ENCODE measurements at places on chromosomes 5 and 9.

DNA sequence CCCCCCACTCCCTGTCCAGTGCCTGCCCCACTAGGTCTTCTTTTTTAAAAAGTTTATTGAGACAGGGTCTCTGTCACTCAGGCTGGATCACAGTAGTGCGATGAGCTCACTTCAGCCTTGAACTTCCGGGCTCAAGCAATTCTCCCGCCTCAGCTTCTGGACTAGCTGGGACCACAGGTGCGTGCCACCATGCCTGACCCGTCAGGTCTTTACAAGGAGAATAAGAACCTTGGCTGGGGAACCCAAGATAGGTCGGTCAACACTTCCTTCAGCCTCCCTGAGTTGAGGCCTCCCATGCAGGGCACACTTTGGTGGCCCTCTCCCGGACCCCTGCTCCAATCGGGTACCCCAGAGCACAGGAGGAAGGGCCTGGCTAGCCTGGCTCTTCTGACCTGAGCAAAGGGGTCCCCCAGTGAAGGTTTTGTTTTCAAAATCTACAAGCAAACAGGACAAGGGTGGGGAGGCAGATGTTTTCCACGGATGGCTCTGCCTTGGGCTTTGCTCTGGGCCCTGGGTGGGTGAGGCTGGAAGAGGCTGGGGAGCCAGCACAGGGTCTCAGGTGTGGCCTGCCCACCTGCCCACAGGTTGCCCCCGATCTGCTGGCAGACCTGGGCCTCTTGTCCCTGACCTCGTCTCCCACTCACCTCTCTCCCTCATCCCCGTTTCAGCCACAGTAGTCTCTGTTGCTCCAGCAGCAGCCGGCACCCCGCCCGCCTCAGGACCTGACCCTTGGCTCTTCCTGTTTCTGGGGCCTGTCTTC, 108.7 kb upstream of the PHYKPL start:
- no peak for DNase-seq

- no peak for DNase-seq
Measured at GRCh38 chr9:82284758-82285157, 296.2 kb downstream of the SPATA31D1 start.

DNA sequence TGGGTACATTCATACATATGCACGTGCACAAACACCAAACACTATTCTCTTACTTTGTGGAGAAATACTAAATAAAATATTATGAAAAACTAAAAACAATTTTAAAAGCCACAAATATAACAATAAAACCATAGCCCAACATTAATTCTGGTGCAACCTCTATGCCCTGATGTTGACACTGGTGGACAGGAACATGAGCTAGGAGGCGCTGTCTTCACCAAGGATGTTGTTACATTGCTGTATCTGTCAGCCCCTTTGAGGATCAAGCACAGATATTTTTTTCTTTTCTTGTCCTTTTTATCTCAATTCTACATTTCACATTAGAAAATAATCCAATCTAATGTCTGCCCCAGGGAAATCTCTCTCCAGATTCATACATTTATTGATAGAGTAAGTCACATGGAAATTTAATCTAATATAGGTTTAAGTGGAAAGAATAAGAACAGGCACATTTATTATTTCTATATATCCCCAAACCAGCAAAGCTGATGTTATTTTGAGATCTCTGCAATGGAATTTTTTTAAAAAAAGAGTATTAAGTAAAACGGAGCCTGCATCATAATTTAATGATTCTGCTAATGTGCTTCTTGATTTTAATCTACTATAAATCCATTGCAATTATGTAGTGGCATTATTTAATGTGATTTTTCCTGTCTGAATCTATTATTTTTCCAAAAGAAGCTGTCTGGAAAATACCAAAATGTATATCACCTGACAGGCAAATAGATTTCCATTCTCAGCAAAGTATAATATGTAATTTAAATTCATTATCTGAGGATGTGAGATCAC, 716.5 kb downstream of the MTRR start:
- DNase-seq = no peak

DNA sequence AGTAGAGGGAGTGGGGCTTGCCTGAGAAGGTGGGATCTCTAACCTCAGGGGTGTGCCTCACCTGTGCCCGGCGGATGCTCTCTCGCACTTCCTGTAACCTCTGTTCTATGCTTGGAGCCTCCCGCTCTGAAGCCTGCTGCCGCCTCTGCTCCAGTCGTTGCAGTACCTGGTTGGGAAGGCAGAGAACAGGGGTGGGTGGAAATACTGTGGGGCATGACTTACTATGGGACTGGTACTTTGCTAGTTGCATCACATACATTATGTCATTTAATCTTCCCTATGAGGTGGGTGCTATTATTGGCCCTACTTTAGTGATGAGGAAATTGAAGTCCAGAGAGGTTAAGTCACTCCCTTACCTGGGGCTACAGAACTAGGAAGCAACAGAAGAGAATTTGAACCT, 5.2 kb downstream of the FCHSD1 start:
- no peak for DNase-seq

DNA sequence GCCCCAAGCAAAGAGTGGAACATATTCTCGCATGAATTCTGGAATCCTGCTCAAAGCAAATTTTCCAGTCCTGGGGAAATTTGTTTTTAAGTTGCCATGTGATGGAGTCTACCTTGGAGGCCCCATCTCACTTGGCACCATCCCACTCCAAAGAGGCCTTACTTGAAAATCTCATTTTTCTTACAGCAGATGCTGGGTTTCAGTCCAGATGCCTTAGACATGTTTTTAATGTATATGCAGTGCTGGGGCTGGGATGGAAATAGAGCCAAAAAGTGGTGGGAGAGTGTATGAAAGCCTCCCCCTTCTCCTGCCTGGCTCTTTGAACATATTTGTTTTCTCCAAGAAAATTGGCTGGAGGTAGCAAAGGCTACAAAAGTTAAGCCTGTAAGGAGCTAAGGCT, 493.7 kb downstream of the ENC1 start:
- DNase-seq = no peak

- DNase-seq = no peak
Measured at GRCh38 chr5:1660511-1660910, 136.8 kb upstream of the LPCAT1 start.

DNA sequence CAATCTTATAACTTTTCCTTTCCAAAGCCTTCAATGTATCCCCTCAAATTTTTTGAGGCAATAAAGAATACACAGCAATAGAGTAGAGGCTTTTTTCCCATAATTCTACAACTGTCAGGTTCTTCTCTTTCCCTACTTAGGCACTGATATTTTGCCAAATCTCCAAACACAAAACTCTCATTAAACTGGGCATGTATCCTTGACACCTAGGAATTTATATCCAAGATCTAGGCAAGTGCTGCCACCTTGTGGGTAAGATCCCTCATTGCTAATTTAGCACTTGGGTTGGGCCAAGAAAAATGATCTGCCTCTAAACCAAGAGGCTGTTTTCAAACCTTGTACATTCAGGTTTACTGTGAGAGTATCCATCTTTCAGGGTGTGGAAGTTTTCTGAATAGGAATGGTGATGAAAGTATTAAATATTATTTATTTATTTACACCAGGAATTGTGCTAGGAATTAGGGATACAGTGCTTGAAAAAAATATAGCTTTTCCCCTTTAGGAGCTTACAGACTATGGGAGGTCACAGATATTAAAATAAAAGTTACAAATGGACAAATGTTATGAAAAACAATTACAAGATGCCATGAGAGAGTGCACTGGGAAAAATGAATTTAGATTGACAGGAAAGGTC, 17.6 kb downstream of the TSTD2 start:
- DNase-seq = peak; percentile 64

- DNase-seq = no peak
Measured at GRCh38 chr5:93821891-93822415, 80.6 kb upstream of the POU5F2 start.

GRCh38 chr5:108379722-108380530, 2.0 kb downstream of the FBXL17 start:
- no peak for DNase-seq

GRCh38 chr9:3954331-3955304, 345.2 kb downstream of the GLIS3 start:
- no peak for DNase-seq

DNA sequence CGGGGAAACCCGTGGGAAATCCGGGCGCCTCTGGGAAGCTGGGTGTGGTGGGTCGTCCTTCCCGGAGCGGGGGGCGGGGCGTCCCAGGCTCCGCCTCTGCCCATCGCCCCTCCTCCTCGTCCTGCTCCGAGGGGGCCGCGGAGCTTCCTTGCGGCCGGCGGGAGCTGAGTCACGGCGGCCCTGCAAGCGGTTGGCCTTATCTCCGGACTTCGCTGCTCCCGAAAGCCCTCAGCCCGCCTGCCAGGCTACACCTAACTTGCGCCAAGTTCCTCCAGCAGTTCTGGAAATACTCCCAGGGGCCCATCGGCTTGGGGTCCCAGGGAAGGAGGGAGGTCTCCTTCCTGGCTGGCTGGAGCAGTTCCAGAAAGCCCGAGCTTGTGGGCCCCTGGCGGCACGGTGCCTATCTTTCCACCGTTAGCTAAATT, 54.1 kb upstream of the CDKN2AIPNL start:
- peak; percentile 45 for DNase-seq

GRCh38 chr9:113542006-113542405, 78.5 kb downstream of the RGS3 start:
- DNase-seq = no peak

- no peak for DNase-seq
Measured at GRCh38 chr5:92544596-92544995, 1036.4 kb downstream of the NR2F1-AS1 start.

GRCh38 chr9:112034216-112034611, 137.6 kb downstream of the UGCG start:
- no peak for DNase-seq

DNA sequence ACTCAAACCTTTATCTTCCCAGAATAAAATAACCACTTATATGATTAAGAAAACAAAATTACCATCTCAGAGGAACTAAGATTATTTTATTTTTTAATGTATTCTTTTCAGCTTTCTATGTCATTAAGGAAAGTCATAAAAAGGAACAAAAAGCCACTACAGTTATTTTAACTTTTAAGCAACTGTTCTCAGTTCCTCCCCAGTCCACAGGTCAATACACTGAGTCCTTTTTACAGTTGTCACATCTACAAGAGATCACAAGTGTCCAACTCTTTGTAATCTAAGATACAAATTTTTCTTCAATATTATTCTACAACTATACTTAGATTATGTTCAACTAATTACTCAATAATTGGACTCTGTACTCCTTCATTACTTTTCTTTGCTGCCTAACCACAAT, 782.8 kb upstream of the ACO1 start:
- DNase-seq = no peak

GRCh38 chr5:177290816-177291596, 12.5 kb downstream of the RAB24 start:
- DNase-seq = no peak

GRCh38 chr5:111752426-111752965, 4.5 kb downstream of the NREP start:
- DNase-seq = no peak

- peak; percentile 3 for DNase-seq
Measured at GRCh38 chr9:14992081-14992480, 81.9 kb upstream of the FREM1 start.

DNA sequence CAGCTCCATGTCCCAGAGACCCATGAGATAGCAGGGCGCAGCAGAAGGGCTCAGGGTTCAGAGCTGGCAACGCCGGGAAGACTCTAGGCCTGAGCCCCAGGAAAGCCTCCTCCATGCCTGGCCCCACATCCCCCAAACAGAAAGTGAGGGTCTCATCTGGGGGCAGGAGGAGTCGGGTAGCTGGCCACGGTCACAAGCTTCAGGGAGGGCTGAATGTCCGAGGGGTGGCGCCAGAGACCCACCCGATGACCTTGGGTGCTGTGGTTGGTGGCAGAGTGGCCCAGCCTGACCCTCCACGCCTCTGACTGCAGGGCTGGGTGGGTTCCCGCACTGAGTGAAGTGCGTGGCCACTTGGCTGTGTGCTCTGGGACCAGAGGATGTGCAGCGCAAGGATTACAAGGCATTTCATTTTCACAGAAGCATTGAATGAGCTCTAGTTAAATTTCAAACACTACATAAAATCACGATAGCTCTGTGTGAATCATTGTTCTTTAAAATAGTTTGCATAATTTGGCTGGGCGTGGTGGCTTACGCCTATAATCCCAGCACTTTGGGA, 3.0 kb downstream of the C8G start:
- DNase-seq = no peak

GRCh38 chr5:18749763-18750162, 1115.5 kb downstream of the TAF11L14 start:
- no peak for DNase-seq
